ENCODE measurements at places on chromosomes 13 and 19. TPM values are rescaled to one million over a fixed set of nuclear protein-coding genes. Genes with fewer than 3 reads are reported as not detected.

GRCh38 chr19:2046046-2046907, 4.8 kb downstream of the MKNK2 start:
- no peak for DNase-seq

DNA sequence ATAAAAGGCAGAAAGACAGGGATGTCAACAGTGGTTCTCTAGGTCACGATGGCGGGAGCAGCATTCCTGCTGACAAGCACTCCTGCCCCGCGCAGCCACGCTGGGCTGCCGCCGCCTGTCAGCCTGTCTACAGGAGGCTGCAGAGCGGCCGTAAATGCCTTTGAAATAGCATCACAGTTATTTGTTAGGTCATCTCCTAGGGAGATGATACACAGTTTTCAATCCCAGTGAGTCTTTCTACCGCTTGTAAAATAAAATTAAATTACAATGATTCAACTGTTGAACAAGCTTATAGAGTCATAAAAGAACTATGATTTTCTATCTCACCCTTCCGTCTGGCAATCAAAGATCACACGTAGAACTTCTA, 7.3 kb upstream of the SLC7A9 start:
- peak; percentile 63 for DNase-seq

- DNase-seq = no peak
These were observed 37.7 kb upstream of the ABCC4 start for GRCh38 chr13:95338905-95339304.

GRCh38 chr19:29629836-29630534, 23.9 kb downstream of the POP4 start:
- DNase-seq = no peak

DNA sequence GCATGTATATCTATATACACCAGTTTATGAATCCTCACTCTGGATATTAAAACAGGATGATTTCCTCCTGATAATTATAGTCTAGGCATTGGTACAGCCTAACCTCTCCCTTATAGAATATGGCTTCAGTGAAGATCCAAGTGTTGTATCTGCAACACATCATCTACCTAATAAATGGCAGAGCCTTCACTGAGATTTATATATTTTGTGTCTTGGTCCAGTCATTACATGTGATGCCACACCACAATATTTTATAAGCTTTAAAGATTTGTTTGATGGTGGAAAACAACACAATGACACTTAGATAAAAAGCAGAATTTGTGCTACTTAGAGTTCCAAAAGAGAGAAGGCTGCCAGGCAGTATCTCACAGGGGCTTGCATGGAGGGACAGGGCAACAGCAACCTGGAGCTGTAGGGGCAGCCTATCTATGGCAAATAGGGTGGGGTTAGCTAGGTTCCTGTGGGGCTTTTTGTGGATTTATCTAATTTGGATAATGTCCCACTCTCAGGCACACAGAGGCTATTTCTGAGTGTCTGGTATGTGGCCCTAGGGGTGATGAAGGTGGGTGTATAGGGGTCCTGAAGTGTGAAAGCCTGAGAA, 1736.7 kb upstream of the PRR20A start:
- DNase-seq = no peak

GRCh38 chr19:11626252-11626651, 29.0 kb downstream of the ZNF627 start:
- DNase-seq = no peak

SLC7A10 gene
- not detected for polyA plus RNA-seq

FCHO1 gene
- polyA plus RNA-seq = 0.07 TPM

MYBPC2 gene
- polyA plus RNA-seq = not detected

ACP4 gene
- polyA plus RNA-seq = not detected
